ENCODE measurements at places on chromosomes 16 and 17.

- no peak for DNase-seq
These were observed 9.4 kb downstream of the METTL9 start for GRCh38 chr16:21608639-21609328.

- no peak for DNase-seq
These were observed 16.9 kb downstream of the SRCAP start for GRCh38 chr16:30715750-30716445.

GRCh38 chr16:36336-36984 lies 16.9 kb downstream of the POLR3K start:
- no peak for DNase-seq

- no peak for DNase-seq
These were observed 45.4 kb upstream of the HSBP1 start for GRCh38 chr16:83762141-83762991.

DNA sequence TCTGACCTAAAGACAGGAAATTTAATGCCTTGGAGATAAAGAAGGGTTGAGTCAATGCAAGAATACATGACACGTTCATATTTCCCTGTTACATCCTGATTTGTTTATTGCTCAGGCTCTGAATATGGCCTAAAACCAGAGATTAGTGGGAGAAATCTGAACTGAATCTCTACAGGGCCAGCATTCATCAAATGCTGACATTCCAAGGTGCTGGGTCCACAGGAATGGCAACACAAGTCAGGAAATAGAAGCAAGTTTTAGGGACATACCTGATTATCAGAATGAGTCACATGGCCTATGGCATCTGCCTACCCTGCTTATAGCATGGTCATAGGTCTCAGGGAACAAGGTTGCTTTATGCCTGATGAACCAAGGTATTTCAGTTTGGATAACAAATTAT lies 117.4 kb upstream of the CES5A start:
- no peak for DNase-seq

- no peak for DNase-seq
These were observed 574.3 kb upstream of the CA10 start for GRCh38 chr17:52732841-52733240.

DNA sequence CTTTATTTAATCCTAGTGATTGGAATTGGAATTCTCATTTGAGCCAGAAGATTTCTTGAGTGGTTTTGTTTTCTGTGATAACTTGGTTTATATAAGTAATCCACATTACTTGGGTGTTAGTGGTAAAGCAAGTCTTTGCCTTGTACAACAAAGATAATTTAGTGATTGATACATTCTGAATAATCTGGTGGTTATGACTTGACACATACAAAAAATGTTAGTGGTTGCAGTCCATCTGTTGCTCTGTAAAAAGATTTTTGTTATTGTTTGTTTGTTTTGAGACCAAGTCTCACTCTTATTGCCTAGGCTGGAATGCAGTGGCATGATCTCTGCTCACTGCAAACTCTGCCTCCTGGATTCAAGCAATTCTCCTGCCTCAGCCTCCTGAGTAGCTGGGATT lies 13.2 kb downstream of the OMG start:
- DNase-seq, result no peak

DNA sequence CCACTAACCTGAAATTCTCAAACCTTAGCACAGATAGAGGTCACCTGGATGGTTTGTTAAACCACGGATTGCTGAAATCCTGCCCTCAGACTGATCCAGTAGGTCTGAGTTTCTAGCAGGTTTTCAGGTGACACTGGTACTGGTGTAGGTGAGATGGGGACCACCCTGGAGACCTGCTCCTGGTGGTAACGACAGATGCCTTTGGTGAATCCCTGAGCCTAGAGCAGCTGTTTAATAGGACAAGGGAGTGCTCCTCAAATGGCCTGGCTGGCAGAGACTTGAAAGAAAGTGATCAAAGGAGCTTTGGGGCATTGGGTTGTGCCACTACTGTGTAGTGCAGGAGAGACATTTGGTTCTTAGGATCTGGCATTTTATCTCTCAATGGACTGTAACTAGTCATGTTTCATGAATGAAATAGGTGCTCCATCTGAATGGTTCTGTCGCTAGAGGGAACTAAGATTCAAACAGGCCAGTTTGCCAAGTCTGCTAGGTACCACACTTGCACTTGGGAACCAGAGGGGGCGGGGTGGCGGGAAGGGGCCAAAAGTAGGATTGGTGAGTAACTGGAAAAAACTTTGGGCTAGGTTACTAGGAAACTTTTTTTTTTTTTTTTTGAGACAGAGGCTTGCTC lies 2.9 kb upstream of the IFI35 start:
- no peak for DNase-seq

- no peak for DNase-seq
These were observed 83.6 kb upstream of the CREBBP start for GRCh38 chr16:3963886-3964685.

GRCh38 chr17:22570144-22570845 lies 878.0 kb downstream of the KCNJ18 start:
- DNase-seq, result no peak

- DNase-seq, result no peak
These were observed 144.3 kb downstream of the AIPL1 start for GRCh38 chr17:6290488-6291196.

Data from non-pigmented ciliary epithelial cell (primary cell).